Activated naive CD4-positive, alpha-beta T cell treated with anti-CD3 and anti-CD28 coated beads, Interleukin-2, amount 50 U/mL, for 16 hours (primary cell): ENCODE measurements at places on chromosomes 1 and 21.

GRCh38 chr1:76503100-76503499 is 364.2 kb upstream of the ST6GALNAC5 start:
- no peak for DNase-seq

- no peak for DNase-seq
Measured at GRCh38 chr1:21110163-21110562, 66.5 kb downstream of the EIF4G3 start.

DNA sequence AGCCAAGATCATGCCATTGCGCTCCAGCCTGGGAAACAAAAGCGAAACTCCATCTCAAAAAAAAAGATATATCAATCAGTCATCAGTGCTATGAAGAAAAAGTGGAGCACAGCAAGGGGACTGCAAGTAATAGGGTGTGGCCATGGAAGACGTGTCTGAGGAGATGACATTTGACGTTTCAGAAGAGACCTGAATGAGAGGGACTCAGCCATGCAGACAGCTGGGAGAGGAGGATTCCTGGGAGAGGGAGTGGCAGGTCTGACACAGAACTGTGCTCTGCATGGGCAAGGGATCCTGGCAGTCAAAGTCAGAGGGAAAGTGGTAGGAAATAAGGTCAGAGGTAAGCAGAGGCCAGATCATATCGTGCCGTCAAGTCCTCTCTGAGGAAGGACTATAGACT is 3.3 kb downstream of the LAX1 start:
- DNase-seq = no peak

DNA sequence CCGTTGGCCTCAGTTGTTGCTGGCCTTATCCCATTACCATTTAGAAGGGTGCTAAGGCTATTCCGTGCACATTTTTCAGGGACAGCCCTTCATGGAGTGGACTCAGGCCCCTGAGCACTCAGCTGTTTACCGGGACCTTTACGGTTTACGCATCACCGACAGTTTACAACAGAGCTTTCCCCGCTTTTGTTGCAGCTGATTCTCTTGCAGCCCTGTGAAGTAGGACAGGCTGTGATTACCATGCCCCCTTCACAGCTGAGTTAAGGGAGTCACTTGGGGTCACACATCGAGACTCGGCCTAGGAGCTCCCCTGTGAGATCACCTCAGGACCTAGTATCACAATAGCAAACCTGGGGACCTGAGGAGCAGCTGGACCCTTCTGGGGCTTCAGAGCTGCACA is 41.9 kb downstream of the PTPRF start:
- no peak for DNase-seq

GRCh38 chr1:53552981-53553733 is 94.0 kb downstream of the DMRTB1 start:
- no peak for DNase-seq

GRCh38 chr1:208540724-208541123 is 296.5 kb upstream of the PLXNA2 start:
- no peak for DNase-seq

GRCh38 chr1:212234431-212235395 is 50.5 kb upstream of the PPP2R5A start:
- DNase-seq = no peak

DNA sequence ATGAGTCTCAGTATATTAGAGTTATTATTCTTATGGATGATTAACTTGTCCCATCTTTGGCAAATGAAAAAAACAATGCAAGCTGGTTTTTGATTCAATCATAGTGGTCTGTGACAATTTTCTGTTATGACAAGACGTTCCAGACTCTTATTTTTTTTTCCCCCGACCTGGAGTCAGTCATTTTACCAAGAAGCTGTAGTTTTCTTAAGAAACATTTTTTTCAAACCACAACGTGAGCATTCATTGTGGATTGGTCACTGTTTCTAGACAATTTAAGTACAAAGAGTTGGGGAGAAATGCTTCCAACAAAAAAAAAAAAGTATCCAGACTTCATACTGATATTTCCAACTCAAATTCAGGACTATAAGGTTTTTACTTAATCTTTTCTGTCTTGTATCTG is 8.0 kb upstream of the ANGPTL3 start:
- DNase-seq = no peak

GRCh38 chr1:180153032-180153431 is 1.6 kb upstream of the QSOX1 start:
- DNase-seq = no peak

DNA sequence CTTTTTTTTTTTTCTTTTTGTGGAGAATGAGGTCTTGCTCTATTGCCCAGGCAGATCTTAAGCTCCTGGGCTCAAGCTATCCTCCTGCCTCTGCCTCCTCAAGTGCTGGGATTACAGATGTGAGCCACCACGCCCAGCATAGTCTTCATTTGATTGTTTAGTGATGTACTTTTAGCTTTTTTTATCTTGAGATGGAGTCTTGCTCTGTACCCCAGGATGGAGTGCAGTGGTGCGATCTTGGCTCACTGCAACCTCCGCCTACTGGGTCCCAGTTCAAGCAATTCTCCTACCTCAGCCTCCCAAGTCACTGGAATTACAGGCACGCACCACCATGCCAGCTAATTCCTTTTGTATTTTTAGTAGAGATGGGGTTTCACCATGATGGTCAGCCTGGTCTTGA is 24.0 kb upstream of the LRRC3 start:
- DNase-seq = no peak

GRCh38 chr1:12196641-12197482 is 30.1 kb downstream of the TNFRSF1B start:
- no peak for DNase-seq
